Liver (tissue), 10 donors: ENCODE measurements at places on chromosomes 7 and 10.

DNA sequence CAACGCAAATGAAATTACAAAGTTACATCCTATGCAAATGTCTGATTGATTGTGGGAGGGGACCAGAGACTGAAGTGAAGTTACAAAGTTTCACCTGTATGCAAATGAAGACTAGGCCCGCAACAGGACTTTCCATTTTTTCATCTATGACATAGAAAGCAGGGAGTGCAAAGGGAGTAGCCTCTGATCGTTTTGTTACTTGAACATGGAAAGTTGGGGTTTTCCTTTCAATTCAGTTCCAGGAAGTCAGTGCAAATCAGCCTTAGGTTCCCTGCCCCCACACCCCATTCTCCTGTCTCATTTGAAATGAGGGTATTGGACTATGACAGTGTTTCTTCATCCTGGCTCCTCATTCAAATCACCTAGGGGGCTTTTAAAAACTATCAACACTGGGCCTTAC is 96.9 kb upstream of the HABP2 start:
- DNase-seq, result no peak

- DNase-seq, result no peak
Measured at GRCh38 chr7:26349005-26349915, 57.6 kb downstream of the SNX10 start.

DNA sequence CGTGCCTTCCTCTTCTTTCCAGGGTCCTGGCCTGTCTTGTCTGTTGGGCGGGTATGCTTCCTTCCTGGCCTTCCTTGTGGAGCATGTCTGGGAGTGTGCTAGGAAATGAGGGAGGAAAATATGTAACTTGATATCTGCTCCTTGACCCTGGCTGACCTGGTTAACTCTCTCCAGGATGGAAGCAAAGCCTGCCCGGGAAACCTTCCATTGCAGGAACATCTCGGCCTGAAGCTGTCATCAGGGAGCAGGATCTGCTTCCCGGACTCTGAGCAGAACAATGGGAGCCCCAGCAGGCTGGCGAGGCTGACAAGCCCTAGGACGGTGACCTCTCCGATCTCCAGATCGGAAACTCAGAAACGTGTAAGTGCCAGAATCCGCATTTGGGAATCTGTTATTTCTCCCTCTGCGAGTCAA is 340.3 kb downstream of the FRMD4A start:
- no peak for DNase-seq

- DNase-seq, result no peak
Measured at GRCh38 chr10:19003341-19003740, 45.3 kb upstream of the MALRD1 start.

- DNase-seq, result no peak
Measured at GRCh38 chr7:106285855-106286492, 1.2 kb upstream of the NAMPT start.

DNA sequence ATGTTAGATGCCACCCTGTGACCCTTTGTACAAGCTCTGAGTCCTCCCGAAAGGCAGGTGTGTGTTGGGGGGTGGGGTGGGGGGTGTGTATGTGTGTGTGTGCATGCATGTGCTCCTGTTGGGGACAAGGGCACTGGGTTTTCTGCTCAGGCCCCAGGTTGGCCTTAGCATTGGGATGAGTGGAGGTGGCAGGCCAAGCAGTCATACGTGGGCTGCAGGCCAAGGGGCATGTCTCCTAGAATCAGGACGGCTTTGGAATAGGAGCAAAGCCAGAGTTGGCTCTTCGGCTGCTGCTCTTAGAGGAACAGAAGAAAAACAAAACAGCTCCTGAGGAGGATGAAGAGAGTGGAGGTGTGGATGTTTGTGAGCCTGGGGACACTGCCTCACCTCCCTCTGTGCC is 26.0 kb downstream of the HSPA12A start:
- DNase-seq, result no peak

GRCh38 chr7:80870813-80871212 is 48.0 kb downstream of the SEMA3C start:
- DNase-seq, result no peak

- DNase-seq, result no peak
Measured at GRCh38 chr7:137488038-137488437, 144.5 kb upstream of the PTN start.

DNA sequence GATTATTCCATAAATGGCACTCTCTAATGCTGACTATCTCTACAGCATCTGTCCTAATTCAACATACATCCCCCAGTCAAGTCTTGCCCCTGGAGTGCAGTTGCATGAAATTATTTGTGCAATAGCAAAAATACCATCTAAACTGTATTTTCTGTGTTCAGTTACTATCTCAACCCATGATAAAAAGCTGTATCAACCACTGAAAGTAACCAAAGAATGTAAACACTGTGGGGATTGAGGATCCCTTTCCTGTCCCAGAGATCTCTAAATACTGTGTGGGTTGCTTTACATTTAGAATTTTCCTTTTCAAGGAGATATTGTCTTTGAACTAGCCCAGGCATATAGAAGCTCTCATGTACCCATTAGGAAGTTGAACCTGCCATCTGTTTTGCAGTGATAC is 23.9 kb upstream of the DGKI start:
- no peak for DNase-seq
